ENCODE measurements at places on chromosomes 5 and 9.

GRCh38 chr5:1103505-1104326 is 8.1 kb downstream of the SLC12A7 start:
- DNase-seq: no peak

DNA sequence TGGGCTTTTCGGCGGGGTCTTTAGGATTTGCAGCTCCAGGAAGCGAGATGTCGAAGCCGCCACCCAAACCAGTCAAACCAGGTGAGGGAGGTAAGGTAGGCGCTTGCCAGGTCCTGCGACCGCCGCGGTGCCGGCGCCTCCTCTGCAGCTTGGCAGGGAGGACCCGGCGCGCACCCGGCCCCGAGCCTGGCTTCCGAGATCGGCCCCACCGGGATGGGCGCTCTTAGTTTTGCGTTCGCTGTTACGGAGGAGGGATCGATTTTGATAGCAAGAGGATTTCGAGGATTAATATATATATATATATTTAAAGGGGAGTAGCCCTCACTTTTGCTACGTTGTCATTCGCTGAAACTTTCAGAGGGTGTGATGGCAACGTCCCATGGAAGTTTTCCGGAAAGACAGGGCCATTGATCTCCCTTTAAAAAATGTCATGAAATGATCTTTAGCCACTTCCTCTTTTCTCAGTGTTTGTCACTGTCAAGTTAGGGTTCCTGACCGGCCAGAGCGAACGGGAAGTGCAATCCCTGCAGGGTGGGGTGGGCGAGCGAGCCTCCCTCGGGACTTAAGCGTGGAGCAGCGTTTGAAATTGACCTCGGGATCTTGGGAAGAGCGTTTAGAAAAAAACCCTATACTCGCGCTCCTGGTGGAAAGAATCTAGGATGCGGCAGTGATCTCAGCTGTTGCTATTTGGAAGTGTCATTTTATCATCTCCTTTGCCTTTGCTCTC is 495 bp downstream of the OSTF1 start:
- peak; percentile 79 for DNase-seq

DNA sequence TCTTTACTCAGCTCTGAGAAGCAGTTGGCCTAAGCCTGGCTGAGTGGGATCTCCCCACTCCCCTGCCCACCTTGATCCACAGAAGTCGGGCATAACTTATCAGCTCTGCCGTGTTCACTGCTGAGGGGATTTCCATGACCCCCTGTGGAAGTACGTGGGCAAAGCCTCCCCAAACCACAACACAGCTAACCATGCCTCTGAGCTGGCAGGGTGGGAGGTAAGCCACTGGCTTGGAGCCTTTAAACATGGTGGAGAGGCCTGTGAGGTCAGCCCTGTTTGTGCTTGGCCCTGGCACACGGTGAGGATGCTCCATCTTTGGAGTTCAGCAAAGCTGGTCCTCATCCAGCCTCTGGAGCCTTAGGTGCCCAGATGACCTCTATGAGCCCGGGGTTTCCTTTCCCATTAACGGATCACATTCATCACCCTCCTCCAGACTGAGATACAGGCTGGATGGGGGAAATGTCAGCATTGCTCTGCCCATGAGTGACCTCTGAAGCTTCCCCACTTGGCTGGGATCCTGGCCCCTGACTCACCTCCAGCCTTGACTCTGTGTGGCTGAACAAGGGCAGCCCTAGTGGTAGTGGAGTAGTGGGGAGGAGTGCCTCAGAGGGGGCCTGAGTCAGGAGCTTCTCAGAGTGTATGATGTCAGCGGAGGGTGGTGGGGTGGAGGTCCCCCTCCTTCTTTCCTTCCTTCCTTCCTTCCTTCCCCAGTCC is 6.2 kb downstream of the PDLIM4 start:
- no peak for DNase-seq

DNA sequence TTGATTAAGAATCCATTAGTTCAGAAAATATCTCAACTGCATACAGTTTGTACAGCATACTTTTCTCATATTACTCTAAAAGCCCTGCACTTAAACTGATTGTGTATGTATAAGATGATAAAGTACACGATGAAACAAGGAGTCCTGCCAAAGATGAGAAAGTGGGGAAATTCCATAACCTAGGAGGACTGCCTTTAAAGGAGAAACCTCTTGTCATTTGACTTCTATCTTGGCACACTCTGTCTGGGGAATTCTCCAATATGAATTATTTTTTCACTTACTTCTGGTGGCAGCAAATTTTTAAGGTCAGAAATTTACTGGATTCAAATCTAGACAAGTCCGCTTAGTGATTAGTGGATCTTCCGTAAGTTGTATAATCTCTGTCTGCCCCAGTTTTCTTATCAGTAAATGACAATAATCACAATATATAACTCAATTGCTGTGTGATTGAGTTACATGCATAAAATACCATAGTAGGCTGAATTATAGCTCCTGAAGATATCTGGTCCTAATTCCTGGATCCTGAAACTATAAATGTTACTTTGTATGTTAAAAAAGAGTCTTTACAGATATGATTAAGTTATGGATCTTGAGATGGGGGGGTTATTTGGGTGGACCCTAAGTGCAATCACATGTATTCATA is 17.0 kb upstream of the ISOC1 start:
- DNase-seq: no peak

DNA sequence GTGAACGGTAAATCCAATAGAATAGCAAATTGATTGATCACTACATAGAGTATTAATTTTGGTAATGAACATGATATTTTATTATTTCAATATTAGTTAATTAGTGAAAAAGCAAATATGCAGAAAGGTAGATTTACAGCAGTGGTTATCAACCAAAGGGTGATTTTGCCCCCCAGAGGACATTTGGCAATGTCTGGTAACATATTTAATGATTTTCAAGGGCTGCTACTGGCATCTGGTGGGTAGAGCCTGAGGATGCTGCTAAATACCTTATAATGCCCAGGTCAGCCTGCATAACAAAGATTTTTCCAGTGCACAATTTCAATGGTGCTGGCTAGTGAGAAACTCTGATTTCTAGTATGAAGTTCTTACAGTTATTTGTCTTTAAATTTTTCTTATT is 1313.7 kb downstream of the PTPRD start:
- DNase-seq: no peak

DNA sequence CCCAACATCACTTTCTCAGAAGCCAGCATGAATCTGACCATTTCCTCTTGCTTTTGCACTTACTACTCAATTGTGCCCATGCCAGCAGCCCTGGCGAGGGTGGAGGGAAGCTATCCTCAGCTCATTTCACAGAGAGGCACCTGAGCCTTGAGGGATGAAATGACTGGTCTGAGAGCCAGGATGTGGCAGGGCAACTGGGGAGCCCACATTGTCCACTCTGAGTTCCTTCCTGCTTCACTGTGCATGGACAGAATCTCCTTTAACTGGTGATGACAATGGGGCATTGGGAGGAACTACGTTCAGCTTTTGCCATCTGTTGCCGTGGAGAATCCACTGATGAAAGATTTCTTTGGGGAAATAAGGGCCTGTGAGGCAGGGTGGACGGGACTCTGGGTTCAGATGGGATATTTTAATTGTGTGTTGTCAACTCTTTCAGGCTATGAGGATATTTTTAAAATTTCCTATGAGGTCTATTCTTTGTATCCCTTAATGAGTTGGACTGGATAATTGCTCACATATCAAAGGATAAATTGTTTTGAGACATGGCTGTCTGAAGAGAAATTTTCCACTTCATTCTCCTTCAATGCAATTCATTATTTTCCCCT is 78.3 kb downstream of the TNC start:
- DNase-seq: no peak

- DNase-seq: no peak
Measured at GRCh38 chr5:32343058-32343672, 30.4 kb upstream of the MTMR12 start.

GRCh38 chr5:157926977-157927376 is 68.0 kb upstream of the CLINT1 start:
- no peak for DNase-seq

- no peak for DNase-seq
Measured at GRCh38 chr5:16784843-16785791, 151.0 kb downstream of the MYO10 start.

DNA sequence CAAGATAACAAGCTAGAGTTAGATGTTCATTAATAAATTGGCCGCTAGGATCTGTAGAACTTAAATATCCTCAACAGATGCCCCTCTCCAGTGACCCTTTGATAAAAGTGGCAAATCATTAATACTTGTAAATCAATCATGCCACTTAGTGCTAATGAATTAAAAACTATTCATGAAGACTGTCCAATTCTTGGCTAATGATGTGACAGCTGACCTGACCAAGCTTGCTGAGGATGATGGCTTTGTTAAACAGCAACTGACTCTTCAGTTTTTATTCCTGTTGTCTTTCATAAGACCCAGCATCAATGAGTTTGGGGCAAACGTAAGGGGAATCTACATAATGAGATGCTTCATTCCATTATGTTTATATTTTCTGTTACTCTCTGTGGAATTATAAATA is 396.8 kb upstream of the NMUR2 start:
- DNase-seq: no peak

- no peak for DNase-seq
Measured at GRCh38 chr9:78973907-78974306, 597.9 kb upstream of the TLE4 start.

GRCh38 chr5:59367791-59368394 is 525.6 kb downstream of the PDE4D start:
- peak; percentile 75 for DNase-seq

GRCh38 chr5:98583586-98583985 is 189.9 kb upstream of the RGMB start:
- DNase-seq: no peak

- peak; percentile 23 for DNase-seq
Measured at GRCh38 chr9:121107029-121107428, 32.3 kb downstream of the CNTRL start.

DNA sequence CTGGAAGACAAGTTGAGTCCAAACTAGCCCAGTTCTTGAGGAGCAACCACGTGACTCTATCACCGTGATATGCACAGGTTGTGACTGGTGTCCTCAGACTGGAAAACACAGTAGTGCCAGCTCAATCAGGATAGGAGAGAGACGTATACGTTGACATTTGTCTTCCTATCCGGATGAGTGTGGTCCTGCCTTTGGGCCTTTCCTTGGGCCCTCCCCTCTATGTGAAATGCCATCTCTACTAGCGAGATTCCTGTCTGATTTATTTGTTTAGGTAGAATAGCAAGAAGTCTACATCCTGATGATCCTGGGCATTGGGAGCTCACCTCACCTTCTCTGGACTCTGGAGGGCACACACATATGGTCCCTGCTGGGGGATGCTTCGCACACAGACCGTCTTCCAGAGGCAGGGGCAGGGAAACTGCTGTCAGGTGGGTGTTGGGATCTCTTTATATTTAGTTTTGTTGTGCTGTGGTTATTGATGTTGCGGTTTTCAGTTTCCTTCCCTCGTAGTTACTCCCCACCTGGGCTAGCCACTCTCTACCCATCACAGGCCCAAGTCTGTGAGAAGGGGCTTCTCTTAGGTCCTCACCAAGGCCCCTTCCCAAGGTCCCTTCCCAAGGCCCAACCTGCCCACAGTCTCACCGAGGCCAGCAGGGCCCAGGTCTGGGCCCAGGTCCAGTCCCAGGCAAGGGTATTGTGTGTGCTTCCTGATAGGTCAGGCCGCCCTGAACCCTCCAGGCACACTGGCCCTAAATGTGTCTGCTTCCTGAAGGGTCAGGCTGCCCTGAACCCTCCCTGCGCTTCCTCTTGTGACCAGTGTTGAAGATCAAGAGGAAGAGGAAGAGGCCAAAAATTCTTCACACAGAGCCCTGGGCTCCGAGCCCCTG is 19.0 kb upstream of the SPINK4 start:
- DNase-seq: no peak

- no peak for DNase-seq
Measured at GRCh38 chr9:36796671-36797419, 224.2 kb downstream of the MELK start.

DNA sequence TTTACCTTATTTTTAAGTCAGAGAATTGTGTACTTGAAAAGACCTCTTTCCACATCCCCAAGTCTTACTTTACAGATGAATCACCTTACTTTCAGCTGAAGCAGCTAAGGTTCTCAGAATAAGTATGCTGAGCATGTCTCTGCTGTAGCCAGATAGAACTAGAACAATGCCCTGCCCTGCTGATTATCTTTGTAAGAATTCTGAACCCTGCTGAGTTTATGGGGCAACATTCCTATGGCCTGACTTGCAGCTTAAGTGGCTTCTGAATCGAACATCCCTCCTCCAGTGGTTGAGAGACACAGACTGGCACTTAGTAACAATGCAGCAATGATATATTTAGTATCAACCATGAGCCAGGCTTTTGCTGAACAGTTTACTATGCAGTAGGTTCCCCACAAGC is 592.0 kb upstream of the WWC1 start:
- DNase-seq: peak; percentile 81

- DNase-seq: no peak
Measured at GRCh38 chr5:143318270-143318669, 85.2 kb downstream of the NR3C1 start.

- no peak for DNase-seq
Measured at GRCh38 chr5:23991406-23991805, 484.0 kb downstream of the PRDM9 start.

GRCh38 chr5:139655727-139656271 is 7.7 kb downstream of the CXXC5 start:
- peak; percentile 75 for DNase-seq

- DNase-seq: no peak
Measured at GRCh38 chr9:9054354-9054992, 1254.9 kb upstream of the DMAC1 start.

DNA sequence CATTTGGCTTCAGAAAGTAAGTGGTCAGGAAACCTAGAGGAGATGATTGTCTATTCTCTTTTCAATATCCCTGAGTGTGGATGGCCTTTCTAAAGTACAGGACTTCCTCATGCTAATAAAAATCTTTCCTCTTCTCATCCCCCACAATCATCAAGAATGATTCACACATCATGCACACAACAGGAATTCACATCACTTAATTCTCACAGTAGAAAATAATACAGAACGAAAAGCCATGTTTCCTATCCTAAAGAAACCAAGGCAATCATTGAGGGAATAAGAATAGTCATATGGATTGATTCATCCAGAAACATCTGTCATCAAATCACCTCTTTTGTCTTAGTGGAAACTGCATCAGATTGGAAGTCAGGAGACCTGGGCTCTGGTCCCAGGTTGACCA is 203.1 kb upstream of the PIK3R1 start:
- no peak for DNase-seq

DNA sequence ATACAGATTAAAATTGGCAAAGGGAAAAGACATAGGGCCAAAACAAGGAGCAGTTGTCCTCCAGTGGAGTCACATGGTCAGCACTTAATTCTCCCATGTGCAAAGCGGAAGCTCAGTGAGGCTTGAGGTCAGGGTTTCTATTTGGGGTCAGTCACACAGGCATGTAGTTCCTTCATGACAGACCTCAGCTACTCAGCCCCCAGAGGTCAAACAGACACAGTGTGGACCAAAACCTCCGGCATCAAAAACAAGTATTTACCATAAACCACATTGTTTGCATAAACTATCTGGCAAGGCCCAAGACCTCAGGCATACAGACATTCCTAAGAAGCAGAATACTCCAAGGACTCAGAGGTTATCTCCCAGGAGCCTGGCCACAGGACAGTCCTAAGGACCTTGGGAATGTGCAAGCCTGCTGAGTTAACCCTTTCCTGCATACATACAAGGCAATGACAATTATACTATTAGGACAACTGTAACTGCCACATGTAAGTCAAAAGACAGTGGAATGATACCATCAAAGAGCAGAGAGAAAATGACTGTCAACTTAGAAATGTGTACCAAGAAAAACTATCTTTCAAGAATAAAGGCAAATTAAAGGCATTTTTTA is 28.7 kb upstream of the FNIP1 start:
- no peak for DNase-seq
